ENCODE measurements at places on chromosomes 6 and 20.

DNA sequence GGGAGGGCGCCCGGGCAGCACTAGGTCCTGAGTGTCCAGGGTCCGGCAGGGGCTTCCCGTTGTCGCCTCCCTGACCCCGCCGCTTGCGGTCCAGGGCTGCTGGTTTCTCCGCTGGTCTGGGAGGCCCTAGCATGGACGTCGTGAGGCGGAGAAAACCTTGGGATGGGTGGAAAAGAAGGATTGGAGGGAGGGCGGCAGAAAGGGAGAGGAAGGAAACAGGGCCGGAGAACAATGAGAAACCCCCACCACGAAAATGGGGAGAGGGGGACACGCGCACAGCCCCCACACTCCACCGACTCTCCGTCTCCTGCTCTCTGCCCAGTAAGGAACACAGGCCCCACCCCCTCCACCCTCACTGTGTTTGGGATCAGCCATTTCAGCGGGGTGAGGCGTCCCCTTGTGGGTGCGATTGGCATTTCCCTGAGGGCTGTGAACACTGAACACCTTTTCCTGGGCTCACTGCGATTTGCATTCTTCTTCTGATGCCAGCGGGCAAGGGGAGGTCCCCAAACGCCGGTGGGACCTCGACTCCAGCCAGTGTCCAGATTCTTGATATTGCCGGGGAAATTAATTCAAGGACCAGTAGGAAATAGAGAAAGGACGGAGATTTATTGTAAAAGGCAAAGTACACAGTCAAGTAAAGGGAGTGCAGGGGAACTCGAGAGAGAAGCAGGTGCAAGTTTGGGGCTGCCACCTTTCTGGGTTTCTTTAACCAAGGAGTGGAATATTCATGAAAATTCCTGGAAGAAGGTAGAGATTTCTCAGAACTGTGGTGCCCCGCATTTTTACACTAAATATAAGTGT lies 3.3 kb upstream of the RAET1G start:
- H3K4me3 ChIP-seq, result no peak overlapping the region
- H3K27ac ChIP-seq, result no peak overlapping the region
- peak; percentile 30 for DNase-seq
- no peaks in the 10 kb centered on the region for H3K4me1 ChIP-seq
- H3K27me3 ChIP-seq, result peaks cover 75% of the 10 kb centered on the region
- no peaks in the 10 kb centered on the region for H3K36me3 ChIP-seq

DNA sequence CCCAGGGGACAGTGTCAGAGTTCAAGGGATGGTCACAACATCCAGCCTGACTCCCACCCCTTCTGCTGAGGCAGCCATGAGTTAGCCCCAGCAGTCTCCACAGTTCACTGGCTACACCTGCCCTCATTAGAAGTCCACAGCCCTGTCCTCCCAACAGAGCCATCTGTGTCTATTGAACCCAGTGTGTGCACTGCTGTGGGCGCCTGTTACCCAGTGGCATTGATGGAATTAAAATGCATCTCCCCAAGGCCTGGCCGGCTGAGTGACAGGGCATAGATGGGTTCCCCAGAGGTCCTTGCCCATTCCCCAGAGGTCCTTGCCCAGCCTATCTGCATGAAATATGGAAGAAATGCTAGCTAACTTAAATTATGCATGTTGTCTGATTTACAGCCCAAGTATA lies 73.3 kb downstream of the PCSK2 start:
- H3K4me3 ChIP-seq, result no peak overlapping the region
- DNase-seq, result no peak
- no peaks in the 10 kb centered on the region for H3K27me3 ChIP-seq

GRCh38 chr6:30564114-30564513 lies 7.0 kb downstream of the PRR3 start:
- H3K27ac ChIP-seq, result no peak overlapping the region
- no peaks in the 10 kb centered on the region for H3K36me3 ChIP-seq
- no peak for DNase-seq
- H3K4me3 ChIP-seq, result no peak overlapping the region
- no peaks in the 10 kb centered on the region for H3K4me1 ChIP-seq

DNA sequence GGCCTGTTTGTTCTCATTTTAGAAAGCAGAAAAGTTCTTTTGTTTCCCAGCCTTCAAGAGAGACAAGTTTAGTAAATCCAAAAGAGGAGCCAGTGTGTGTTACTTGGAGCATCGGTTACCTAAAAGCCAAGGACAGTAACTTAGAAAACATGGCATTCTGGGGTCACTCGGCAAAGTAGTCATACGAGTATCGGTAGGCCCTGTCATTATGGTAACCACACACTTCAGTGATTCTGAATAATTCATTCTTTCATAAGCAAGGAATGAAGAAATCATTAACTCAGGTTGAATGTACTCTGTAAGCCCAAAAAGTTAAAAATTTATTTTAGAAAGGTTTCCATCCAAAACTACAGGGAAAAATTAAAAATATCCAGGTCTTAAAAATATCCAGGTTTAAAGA lies 34.0 kb downstream of the CNKSR3 start:
- H3K36me3 ChIP-seq, result no peaks in the 10 kb centered on the region
- H3K4me3 ChIP-seq, result no peak overlapping the region
- no peak overlapping the region for H3K27ac ChIP-seq

- H3K4me1 ChIP-seq, result no peaks in the 10 kb centered on the region
- H3K36me3 ChIP-seq, result no peaks in the 10 kb centered on the region
- H3K4me3 ChIP-seq, result no peak overlapping the region
- DNase-seq, result no peak
- no peaks in the 10 kb centered on the region for H3K27me3 ChIP-seq
Measured at GRCh38 chr6:99026135-99026534, 78.4 kb upstream of the FBXL4 start.

GRCh38 chr6:89887452-89888137 lies 6.7 kb upstream of the GJA10 start:
- no peak for DNase-seq
- no peak overlapping the region for H3K27ac ChIP-seq
- no peaks in the 10 kb centered on the region for H3K4me1 ChIP-seq
- no peaks in the 10 kb centered on the region for H3K36me3 ChIP-seq
- H3K27me3 ChIP-seq, result no peaks in the 10 kb centered on the region

DNA sequence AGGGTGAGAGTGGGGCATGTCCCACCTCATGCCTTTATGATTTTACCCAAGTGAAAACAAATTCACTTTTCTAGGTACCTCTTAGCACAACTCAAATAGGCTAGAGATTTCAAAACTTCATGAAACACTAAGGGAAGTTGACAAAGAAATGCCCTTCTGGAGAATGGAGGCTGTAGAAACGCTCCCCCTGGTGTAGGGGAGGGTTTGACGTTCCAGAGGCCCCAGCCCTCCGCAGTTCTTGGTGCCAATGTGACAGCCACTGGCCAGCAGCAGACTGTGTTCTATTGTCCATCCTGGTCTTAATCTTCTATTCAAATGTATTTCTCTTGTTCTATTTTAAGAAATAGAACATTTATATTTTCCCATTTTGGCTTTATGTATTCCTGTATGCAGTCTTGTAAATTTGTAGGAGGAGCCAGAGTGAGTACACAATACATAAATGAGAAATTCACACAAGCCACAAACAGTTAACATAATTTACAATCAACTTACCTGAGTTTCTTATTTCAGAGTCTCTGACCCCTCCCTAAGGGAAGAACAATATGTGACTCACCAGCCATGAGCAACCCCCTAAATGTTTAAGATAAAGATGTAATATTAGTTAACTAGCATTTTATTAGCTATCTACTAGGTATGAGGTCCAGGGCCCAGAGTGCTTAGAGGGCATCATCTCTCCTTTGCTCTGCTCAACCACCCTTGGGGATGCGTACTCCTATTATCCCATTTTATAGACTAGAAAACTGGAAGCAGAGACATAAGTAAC lies 8.8 kb upstream of the MUC21 start:
- no peak overlapping the region for H3K27ac ChIP-seq
- H3K27me3 ChIP-seq, result peaks cover 11% of the 10 kb centered on the region
- no peak overlapping the region for H3K4me3 ChIP-seq
- no peaks in the 10 kb centered on the region for H3K36me3 ChIP-seq

GRCh38 chr6:42419490-42420280 lies 32.0 kb downstream of the TRERF1 start:
- no peaks in the 10 kb centered on the region for H3K4me1 ChIP-seq
- no peak for DNase-seq
- H3K27me3 ChIP-seq, result no peaks in the 10 kb centered on the region

DNA sequence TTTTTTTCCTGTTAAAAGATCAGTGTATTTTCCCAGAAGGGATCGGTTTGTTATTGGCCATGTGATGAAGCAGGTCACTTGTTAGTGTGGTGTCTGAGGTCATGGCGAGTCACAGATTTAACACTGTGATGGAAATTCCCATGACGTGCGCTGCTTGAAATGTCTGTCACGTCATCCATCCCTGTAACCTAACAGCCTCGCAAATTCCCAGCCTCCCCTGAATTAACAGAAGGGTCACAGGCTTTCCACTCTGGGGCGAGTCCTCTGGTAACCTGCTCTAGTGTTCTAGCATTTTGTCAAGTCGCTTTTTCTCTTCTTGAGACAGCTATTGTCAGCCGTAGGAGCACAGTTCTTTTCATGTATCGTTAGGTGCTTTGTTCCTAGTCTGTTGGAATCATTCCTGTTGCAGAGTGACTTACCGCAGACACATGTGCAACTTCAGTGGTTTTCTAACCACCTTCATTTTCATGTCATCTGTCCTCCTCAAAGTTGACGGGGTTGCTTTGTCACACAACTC lies 137.2 kb downstream of the MAP3K4 start:
- H3K4me1 ChIP-seq, result no peaks in the 10 kb centered on the region
- DNase-seq, result no peak
- H3K36me3 ChIP-seq, result no peaks in the 10 kb centered on the region
- no peaks in the 10 kb centered on the region for H3K27me3 ChIP-seq

- H3K4me1 ChIP-seq, result no peaks in the 10 kb centered on the region
- no peaks in the 10 kb centered on the region for H3K36me3 ChIP-seq
- no peaks in the 10 kb centered on the region for H3K27me3 ChIP-seq
- H3K27ac ChIP-seq, result no peak overlapping the region
- no peak overlapping the region for H3K4me3 ChIP-seq
Measured at GRCh38 chr6:30747902-30748769, 3.8 kb upstream of the IER3 start.

- H3K27me3 ChIP-seq, result no peaks in the 10 kb centered on the region
- H3K4me3 ChIP-seq, result no peak overlapping the region
- no peaks in the 10 kb centered on the region for H3K36me3 ChIP-seq
- no peaks in the 10 kb centered on the region for H3K4me1 ChIP-seq
- no peak overlapping the region for H3K27ac ChIP-seq
Measured at GRCh38 chr20:15789079-15789478, 784.2 kb downstream of the KIF16B start.

DNA sequence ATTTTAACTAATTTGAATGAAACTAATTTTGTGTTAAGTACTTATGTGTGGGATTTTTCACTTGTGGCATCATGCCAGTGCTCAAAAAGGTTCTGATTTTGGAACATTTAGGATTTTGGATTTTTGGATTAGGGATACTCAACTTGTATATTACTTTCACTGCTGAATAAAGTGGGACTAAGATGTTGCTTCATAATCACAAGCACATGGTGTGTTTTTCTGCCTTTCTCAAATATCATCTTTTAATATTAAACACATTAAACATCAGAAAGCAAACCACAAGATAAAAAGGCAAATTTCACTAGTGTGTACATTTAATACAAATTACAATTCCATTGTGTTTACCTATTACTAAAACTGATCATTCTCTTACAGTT lies 89.8 kb downstream of the ARHGAP18 start:
- H3K4me3 ChIP-seq, result no peak overlapping the region
- no peaks in the 10 kb centered on the region for H3K4me1 ChIP-seq
- no peaks in the 10 kb centered on the region for H3K36me3 ChIP-seq
- no peak overlapping the region for H3K27ac ChIP-seq
- no peak for DNase-seq

Data from MM.1S (cell line).